Colonic mucosa (tissue), 4 donors: ENCODE measurements at places on chromosomes 12 and 14. TPM values are rescaled to one million over a fixed set of nuclear protein-coding genes. Genes with fewer than 3 reads are reported as not detected.
A peak's percentile ranks its signal among the peaks of the same experiment; 100 is the strongest.

- DNase-seq, result no peak
These were observed 379.8 kb downstream of the DPF3 start for GRCh38 chr14:72513965-72514659.

- DNase-seq, result no peak
These were observed 5.3 kb upstream of the PGF start for GRCh38 chr14:74960736-74961135.

GRCh38 chr12:93802293-93802692, 125.1 kb downstream of the CRADD start:
- no peak for DNase-seq

The CLSTN3 gene
- total RNA-seq, result 17.0 TPM

- DNase-seq, result no peak
These were observed 158.0 kb downstream of the KCNK10 start for GRCh38 chr14:88164906-88165534.

The KLRB1 gene
- total RNA-seq, result 2.6 TPM

DNA sequence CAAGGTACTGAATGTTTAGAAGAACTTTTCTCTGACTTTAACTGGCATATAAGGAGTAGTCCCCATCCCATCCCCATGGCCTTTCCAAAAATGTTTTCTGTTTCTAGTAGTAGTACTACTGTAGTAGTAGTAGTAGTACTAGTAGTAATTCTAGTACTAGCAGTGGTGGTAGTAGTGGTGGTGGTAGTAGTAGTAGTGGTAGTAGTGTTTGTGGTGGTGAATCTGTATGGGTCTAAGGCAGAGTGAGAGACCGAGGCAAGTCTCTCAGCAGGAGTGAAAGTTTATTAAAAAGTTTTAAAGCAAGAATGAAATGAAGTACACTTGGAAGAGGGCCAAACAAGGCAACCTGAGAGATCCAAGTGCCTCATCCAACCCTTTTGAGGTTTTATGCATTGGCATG, 58.6 kb downstream of the FOXN4 start:
- DNase-seq, result no peak

The RAD51AP1 gene
- 6.6 TPM for total RNA-seq

DNA sequence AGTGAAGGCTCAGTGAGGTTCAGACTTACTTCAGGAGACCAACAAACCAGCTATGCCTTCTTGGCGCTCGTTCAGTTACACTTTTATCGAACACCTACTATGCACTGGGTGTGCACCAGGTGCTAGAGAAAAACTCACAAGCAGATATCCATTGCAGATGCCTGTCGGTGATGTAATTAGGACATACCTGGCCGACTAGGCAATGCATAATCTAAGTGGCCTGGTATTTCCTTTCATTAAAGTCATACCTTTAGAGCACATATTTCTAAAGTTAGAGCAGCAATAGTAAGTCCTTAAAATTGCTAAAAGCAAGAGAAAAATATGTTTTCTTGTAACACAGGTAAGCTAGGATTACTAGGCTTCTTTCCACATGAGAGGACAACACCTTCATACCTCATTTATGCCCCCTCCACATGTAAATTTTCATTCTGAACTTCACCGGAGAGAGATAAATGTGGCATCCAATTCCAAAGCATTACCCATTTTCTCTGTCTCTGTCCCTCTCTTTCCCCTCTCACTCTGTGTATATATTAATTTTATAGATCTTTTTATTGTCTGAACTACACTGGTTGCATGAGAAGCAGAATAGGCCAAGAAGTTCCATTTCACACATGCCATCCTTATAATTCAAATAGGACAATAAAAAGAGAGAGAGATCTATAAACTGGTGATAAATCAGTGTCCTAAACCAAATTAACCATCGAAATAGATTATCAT, 242.2 kb downstream of the SPTSSA start:
- no peak for DNase-seq

DNA sequence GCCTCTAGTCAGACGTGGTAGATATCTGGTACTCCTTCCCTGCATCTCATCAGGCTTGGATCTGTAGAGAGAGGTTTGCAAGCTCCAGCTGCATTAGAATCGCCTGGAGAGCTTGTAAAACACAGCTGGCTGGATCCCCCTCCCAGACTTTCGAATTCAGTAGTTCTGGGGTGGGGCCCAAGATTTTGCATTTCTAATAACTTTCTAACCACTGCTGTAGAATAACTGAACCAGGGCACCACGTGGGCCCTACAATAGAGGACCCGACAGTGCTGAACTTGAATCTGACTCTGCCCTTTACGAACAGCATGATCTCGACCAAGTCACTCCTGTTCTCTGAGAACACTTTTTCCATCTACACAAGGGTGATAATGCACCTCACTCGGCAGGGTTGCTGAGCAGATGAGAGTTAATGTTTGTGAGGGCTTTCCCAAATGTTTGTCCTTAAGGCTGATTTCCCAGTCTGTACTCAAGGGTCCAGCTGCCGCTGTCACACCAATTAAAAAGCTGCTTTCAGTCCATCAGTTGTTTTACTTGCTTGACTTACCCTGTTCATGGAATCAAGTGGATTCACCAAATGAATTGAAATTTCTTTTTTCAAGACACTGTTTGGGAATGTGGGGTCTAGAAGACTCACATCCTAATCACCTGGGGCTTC, 86.6 kb upstream of the SLC24A4 start:
- no peak for DNase-seq

- DNase-seq, result no peak
These were observed 103.2 kb upstream of the DYRK2 start for GRCh38 chr12:67545298-67545697.

The PZP gene
- 0.05 TPM for total RNA-seq

GRCh38 chr12:66290716-66291200, 11.5 kb upstream of the HELB start:
- DNase-seq, result no peak

- no peak for DNase-seq
These were observed 85.7 kb downstream of the BORCS5 start for GRCh38 chr12:12442548-12443071.

GRCh38 chr12:111841236-111841749, 735 bp upstream of the MAPKAPK5 start:
- no peak for DNase-seq

- no peak for DNase-seq
These were observed 8.9 kb upstream of the PUS1 start for GRCh38 chr12:131920157-131920508.

The TMTC2 gene
- 20.6 TPM for total RNA-seq

DNA sequence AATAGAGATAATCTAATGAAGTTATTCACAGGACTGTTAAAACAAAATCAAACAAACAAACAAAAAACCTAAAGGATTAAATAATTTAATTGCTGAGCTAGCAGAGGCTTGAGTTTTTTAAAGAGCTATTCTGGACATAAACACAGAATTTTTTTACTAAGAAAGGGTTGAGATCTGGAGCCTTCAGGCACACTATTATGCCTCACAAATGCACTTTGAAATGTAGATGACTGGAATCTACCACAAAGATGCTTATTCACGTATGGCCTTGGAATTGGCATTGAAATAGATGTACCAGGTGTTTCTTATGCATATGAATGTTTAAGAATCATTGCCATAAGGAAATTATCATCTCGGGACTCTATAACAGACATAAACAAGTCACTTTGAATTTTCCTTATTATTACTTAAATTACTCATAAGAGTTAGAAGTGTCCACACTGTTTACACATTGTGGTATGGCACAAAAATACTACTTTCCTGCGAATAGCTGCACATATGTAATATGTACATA, 21.6 kb downstream of the PUS7L start:
- no peak for DNase-seq

DNA sequence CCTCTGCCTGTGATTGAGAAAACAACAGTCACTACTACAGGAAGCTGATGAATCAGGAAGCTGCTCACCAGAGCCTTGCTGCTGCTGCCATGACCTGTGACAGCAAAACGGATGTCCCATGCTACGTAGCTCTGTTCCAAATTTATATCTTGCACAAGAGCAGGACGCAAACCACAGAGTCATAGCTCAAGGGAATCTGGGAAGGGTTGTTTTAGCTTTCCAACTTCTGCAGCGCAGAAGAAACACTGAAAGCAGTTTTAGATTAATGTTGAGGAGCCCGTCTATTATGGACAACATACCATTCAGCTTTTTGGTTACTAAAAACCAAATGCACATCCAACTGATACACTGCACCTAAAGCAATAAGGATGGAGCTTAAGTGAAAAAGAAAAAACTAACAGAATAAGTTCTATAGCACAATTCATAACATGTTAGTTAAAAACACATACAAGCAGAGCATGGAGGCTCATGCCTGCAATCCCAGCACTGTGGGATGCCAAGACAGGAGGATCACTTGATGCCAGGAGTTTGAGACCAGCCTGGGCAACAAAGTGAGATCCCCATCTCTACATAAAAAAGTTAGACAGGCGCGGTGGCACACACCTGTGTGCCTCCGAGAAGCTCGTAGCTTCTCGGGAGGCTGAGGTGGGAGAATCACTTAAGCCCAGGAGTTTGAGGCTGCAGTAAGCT, 1.7 kb upstream of the ANKRD33 start:
- peak; percentile 59 for DNase-seq

GRCh38 chr14:72420749-72421474, 473.0 kb downstream of the DPF3 start:
- DNase-seq, result peak; percentile 80

The SOCS4 gene
- 15.9 TPM for total RNA-seq

The OASL gene
- total RNA-seq, result 7.0 TPM

GRCh38 chr14:72033365-72033764, 101.1 kb downstream of the RGS6 start:
- no peak for DNase-seq

DNA sequence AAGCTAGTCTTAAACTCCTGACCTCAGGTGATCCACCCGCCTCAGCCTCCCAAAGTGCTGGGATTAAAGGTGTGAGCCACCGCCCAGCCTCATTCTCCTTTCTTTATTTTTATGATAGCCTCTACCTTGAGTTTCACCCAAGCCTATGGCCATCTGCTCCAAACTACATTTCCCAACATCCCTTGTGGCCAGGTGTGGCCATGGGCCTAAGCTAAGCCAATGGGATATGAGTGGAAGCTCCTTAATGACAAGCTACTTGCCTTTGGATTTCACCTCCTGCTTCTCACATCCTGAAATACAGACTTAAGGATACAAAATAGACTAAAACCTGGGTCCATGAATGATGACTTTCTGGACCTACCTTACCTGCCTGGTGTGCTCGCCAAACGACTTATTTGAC, 46.2 kb downstream of the DPF3 start:
- DNase-seq, result no peak

The PARPBP gene
- total RNA-seq, result 23.7 TPM

GRCh38 chr12:66072566-66072965, 58.0 kb downstream of the LLPH start:
- no peak for DNase-seq

The ATP2B1 gene
- total RNA-seq, result 59.8 TPM

The SERPINA12 gene
- not detected for total RNA-seq

DNA sequence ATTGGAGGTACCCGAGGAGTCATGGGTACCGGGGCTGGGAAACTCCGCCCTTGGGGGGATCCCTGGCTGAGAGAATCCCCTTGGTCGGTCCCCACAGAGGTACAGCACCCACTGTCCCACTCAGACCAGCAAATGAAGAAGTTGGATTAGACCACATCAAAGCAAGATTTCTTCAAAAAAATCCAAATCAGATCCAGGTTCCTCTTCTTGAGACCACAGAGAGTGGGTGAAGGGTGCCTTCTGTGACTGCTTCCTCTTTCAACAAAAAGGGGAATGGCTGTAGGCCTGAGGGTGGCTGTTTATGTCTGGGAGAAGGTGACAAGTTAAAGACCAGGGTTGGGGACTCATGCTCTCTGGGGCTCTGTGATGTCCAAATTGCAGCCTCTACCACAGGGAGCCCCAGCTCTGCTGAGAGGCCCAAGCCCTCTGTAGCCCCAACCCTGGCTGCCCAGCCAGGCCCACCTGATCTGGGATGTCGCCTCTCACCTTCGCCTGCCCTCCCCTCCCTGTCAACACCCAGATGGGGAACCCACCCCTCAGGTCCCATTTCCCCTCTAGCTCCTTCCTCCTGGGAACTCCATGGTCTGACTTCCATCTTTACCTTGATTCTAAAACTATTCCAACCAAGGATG, 50.9 kb downstream of the ZFP36L1 start:
- DNase-seq, result no peak

The ADCY4 gene
- total RNA-seq, result 6.7 TPM

The TMEM132D gene
- total RNA-seq, result 0.32 TPM

The CHGA gene
- total RNA-seq, result 137 TPM

DNA sequence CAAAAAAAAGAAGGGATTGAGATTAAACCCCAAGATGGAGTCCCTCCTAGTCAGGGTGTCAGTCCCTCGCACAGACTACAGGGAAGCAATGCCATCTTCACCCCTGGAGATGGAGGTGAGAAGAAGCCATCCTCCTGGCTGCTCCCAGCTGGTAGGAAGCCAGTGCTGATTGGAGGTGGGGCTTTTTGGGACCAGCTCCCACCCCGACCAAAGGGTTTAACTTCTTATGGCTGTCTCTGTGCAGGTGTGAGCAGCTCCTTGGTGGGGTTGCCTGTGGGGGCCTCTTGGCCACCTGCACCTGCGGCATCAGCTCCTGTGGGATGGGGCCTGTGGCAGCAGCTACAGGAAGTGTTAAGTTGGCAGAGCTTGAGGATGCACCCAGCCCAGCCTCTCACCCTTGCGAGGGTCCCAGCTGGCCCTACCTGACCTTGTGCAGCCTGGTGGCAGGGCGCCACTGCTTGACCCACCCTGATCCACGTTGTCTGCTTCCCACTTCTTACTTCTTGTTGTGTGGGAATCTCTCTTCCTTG, 3.8 kb upstream of the KRT86 start:
- no peak for DNase-seq

- DNase-seq, result no peak
These were observed 80.1 kb downstream of the STAB2 start for GRCh38 chr12:103667125-103667524.

GRCh38 chr12:127819056-127819455, 447.9 kb upstream of the TMEM132C start:
- DNase-seq, result no peak

The SYCP3 gene
- 0.35 TPM for total RNA-seq

- DNase-seq, result no peak
These were observed 185.3 kb upstream of the ABCD2 start for GRCh38 chr12:39804898-39805297.

- no peak for DNase-seq
These were observed 1.4 kb upstream of the TRMT61A start for GRCh38 chr14:103527408-103528145.

The RPL10L gene
- total RNA-seq, result 2.5 TPM

- DNase-seq, result no peak
These were observed 22.8 kb upstream of the FBXO33 start for GRCh38 chr14:39454906-39455539.

DNA sequence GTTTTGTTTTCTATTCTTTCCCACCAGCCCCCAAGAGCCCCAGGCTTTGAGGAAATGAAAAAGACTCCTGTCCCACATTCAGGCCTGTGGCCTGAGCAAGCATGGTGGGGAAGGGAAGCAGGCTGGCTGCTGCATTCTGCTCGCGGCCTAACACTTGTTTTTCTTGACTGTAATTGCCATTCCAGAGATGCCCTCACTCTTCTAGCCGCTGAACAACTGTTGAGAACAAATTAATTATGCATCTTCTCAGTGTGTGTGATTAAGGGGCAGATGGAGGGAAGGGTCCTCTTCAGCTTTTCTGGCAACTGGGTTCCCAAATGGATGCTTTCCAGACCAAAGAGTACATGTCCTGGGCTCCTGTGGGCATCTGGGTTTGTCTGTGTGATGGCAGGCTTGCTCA, 43.3 kb downstream of the ADCK1 start:
- no peak for DNase-seq
